Posterior vena cava (tissue), 2 donors: ENCODE measurements at places on chromosomes 12 and 14.

DNA sequence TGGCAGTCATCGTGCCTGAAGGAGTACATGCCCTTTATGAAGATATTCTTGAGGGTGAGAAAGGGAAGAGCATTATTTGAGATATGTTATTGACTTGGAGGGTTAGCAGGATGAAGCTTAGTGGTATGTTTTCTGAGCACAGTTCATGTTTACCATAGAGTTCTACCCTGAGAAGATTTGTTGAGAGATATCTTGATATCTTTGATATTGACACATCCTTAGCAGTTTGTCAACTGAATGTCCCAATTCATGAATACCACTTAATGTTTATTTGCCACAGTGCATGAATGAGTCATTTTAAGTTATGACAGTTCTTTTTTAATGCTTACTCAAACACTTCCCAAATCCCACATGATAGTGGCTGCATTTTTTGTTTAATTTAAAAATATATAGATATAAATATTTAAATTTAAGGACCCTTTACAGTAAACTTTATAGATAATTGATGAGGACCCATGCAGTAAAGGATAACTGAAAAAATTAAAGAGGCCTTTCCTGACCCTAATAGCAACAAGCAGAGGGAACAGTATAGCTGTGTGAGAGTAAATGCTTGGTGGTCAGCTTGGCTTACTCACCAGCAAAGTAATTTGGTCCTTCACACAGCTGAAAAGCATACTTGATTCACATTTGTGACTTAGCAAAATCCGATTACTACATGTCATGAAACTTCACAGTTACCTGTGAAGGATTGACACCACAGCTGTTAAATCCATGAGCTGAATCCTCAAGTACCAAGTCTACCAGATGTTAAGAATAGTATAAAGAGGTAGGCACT, 25.8 kb downstream of the SLC39A9 start:
- DNase-seq, result no peak

GRCh38 chr12:107360482-107360881, 267.1 kb upstream of the CRY1 start:
- DNase-seq, result no peak

DNA sequence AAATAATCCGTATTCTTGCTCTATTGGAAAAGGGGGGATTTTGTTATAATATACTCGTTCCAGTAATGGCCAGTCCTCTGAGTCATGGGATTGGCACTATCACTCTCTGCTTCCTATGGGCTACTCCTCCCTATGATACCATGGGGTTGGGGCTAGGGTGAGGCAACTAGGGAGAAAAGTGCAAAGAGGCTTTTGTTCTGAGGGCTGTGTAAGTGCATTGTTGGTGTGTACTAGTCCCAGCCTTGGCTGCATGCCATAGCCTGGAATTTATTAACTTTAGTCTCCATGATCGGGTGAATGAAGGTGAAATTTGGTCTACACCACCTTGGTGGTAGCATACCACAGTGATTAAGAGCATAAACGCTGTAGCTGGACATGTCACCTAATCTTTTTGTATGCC, 247.6 kb downstream of the RPAP3 start:
- DNase-seq, result no peak

DNA sequence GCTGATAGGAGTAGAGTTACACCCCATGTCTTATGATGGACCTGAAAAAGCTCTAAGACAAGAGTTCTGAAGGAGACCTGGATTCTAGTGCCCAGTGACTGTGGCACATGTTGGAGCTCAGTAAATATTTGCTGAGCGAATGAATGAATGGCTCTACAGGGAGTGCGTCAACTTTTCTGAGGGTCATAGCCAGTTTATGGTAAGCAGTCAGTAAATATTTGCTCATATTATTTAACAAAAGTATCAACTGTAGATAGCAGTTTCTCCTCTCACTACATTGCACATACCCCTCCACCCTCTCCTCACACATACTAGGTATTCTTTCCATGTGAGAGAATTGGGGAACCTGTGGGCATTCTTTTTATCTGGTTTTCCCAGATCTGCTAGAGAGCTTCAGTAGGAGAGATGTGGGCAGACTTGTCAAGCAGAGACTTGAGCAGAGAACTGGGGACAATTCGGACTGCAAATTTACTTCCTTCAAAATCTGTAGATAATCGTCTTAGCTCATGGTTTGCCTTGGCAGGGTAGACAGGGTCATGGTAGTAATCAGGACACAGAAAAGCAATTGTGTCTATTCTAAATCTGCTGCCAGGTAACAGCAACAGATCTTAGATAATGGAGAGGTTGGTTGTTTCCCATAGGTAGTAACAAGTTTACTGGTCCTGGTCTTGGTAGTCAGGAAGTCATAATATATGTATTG, 5.7 kb downstream of the SLC4A8 start:
- no peak for DNase-seq
